Astrocyte of the spinal cord (primary cell): ENCODE measurements at places on chromosomes 2 and 18.

- no peak for DNase-seq
Measured at GRCh38 chr2:45872211-45872610, 220.7 kb downstream of the PRKCE start.

GRCh38 chr18:55858661-55859515 is 270.9 kb upstream of the TCF4 start:
- DNase-seq, result peak; percentile 54

- DNase-seq, result no peak
Measured at GRCh38 chr2:152464851-152465470, 130.0 kb downstream of the FMNL2 start.

DNA sequence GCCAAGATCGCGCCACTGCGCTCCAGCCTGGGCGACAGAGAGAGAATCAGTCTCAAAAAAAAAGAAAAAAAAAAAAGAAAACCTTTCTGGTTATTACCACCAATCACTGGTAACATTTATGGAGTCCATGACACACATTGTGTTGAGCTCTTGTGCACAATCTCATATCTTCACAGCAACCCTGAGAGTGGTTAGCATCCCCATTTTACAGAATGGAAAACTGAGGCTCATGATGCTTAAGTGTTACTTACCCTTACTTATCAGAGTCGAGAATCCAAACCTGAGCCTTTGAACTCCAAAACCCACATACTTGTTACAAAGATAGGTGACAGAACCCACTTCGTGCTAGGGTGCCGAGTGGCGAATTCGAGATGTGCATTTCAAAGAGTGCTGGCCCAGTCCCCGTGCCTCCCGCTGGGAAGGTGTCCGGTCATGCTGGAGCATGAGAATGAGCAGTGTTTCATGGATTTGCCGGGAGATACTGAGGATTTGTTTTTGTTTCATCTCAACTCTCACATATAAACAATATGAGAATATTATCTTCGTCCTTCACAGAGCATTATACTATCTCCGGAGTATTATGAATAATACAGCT is 50.9 kb downstream of the CYP27C1 start:
- no peak for DNase-seq

DNA sequence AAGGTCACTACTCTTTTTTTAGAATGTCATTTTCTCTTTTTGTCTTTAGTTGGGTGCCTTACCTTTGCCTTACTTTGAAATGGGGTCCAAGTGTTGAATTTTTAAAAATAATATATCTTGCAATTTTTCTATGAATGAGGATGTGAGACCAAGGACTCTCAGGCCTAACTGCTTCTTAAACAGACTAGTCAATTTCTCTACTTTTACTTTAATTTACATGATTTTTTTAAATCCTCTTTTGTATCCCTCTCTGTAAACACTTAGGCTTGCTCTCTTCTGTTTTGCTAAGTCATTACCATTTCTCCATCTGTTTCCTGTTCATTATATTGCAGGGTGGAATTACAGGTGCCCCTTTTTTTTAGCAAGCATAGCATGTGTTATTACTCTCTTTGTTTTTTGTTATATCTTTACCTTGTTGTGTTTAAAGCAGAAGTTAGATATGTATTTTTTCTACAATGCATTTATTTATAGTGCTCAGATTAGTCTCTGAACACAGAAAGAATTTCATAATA is 261.8 kb downstream of the SPAG16 start:
- DNase-seq, result no peak

- no peak for DNase-seq
Measured at GRCh38 chr2:506866-507265, 170.3 kb downstream of the TMEM18 start.

DNA sequence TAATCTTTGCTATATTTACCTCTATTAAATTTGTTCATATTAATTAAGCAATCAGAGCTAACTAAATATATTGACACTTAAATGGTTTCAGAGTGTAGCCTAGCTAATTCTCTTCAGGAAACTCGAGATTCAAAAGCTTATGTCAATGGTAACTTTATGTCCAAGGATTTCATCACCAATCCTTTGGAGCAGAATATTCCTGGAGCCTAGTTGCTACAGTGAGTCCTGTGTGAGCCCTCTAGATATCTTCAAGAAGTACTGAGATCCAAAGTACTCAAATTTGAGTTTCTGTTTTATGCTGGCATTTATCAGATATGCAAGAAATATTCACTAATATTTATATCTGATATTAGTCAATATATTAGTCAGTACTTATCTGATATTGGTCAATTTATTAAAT is 31.3 kb downstream of the DTNA start:
- no peak for DNase-seq
